ENCODE measurements at places on chromosomes 16 and 17.

- no peak for DNase-seq
Observed at GRCh38 chr16:49003022-49003421, 278.6 kb downstream of the CBLN1 start.

- no peak for DNase-seq
Observed at GRCh38 chr17:79843474-79843815, 4.2 kb upstream of the CBX4 start.

- no peak for DNase-seq
Observed at GRCh38 chr16:83698964-83699363, 108.8 kb upstream of the HSBP1 start.

GRCh38 chr17:78400581-78401240 lies 22.3 kb downstream of the PGS1 start:
- DNase-seq = no peak
